ENCODE measurements at places on chromosomes 13 and 19.

DNA sequence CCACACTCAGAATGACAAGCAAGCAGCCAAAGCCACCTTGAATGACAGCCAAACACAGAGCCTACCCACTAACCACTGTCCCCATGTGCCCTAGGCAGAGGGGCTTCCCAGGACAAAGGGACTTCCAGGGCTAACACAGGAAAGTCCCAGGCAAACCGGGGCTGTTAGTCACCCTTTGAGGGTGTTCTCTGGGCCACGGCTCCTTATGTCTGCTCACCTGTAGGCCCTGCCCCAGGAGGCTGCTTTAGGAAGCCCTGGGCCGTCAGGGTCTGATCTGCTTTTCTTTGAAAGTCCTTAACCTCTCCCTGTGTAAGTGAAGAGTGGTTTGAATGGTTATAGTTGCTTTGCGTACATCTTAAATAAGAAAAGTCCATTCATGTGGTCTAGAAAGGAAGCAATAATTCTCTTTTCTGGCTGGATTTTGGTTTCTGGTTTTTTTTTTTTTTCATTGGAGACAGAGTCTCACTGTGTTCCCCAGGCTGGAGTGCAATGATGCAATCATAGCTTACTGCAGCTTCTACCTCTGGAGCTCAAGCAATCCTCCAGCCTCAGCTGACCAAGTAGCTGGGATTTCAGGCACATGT is 161.4 kb downstream of the EFNB2 start:
- no peak for DNase-seq

DNA sequence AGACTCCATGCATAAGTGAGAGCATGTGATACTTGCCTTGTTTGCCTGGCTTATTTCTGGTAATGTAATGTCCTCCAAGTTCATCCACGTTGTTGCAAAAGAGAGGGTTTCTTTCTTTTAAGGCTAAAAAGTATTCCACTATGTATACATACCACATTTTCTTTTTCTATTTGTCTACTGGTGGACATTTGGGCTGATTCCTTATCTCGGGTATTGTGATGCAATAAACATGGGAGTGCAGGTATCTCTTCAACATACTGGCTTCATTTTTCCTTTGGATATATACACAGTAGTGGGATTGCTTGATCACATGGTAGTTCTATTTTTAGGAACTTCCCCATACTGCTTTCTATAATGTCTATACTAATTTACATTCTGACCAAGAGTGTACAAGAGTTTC is 49.6 kb upstream of the EBPL start:
- no peak for DNase-seq

DNA sequence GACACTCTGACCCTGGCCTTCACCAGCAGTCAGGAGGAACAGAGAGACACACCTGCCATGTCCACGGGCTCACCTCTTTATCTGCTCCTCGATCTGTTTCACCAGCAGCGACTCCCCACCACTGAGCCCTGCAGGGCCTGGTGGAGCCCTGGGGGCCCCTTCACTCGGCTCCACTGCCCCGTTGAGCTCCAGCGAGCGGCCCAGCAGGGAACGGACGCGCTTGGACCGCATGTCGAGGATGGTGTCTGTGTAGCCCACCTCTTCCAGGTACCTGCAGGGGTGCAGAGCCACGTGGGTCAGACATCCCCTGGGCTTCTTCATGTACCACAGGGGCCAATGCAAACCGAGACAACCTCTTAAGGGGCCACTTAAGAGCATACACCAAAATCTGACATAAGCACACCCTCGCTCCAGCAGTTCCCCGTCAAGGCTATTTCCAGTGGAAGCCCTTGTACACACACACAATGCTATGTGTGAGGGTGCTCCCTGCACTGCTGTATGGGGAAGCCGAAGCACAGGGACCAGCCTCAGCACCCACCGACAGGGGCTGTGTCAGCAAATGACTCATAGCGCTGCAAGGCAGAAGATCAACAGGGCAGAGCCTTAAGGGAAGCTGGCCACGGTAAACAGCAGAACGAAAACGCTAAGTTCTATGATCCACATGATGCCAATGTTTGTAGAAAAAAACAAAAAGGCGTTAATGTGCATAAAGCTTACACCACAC is 12.7 kb upstream of the FKRP start:
- no peak for DNase-seq

- no peak for DNase-seq
Observed at GRCh38 chr19:57241176-57241575, 744 bp downstream of the ZNF805 start.

- DNase-seq: no peak
Observed at GRCh38 chr13:95603887-95604555, 40.5 kb downstream of the DZIP1 start.

DNA sequence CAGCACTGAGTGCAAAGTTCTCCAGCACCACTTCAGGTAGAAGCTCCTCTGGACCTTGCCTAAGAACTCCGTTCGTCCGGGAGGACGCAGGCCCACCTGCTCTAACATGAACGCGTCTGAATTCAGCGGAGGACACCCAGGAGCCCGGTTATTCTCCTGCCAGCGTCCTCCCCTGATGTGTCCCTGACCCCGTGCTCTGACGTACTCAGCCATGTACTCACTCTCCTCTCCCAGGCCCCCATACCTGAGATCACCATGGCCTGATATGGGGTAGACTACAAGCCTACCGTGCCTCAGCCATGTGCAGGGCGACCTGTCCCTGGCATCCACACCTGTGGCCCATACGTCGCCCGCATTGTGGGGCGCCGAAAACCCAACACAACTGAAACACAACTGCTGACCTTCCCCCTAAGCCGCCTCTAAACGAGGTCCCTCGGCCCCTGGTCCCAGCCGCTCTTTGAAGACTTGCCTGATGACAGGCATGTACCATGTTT is 744 bp upstream of the ZNF584 start:
- DNase-seq: no peak
